Stimulated activated CD8-positive, alpha-beta memory T cell treated with anti-CD3 and anti-CD28 coated beads, Interleukin-4, amount 100 ng/mL, for 1 hour (primary cell): ENCODE measurements at places on chromosomes 6 and 20.

DNA sequence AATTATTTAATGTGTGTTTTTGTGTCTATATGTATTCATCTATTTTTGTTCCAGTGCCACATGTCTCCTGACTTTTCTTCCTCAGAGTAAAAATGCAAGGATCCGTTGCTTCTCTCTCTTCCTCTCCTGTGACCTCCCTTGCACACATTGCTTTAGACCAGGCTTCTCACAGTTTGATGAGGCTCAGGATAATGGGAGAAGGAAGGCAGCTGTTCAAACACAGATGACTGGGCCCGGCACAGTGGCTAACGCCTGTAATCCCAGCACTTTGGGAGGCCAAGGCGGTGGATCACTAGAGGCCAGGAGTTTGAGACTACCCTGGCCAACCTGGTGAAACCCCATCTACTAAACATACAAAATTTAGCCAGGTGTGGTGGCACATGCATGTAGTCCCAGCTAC lies 241.9 kb downstream of the SAMD5 start:
- DNase-seq = no peak

GRCh38 chr6:90399970-90400369 lies 103.3 kb upstream of the BACH2 start:
- no peak for DNase-seq

GRCh38 chr20:61912665-61913422 lies 152.8 kb downstream of the TAF4 start:
- no peak for DNase-seq

- DNase-seq = no peak
These were observed 547.9 kb upstream of the SLC35B3 start for GRCh38 chr6:8983202-8983688.

DNA sequence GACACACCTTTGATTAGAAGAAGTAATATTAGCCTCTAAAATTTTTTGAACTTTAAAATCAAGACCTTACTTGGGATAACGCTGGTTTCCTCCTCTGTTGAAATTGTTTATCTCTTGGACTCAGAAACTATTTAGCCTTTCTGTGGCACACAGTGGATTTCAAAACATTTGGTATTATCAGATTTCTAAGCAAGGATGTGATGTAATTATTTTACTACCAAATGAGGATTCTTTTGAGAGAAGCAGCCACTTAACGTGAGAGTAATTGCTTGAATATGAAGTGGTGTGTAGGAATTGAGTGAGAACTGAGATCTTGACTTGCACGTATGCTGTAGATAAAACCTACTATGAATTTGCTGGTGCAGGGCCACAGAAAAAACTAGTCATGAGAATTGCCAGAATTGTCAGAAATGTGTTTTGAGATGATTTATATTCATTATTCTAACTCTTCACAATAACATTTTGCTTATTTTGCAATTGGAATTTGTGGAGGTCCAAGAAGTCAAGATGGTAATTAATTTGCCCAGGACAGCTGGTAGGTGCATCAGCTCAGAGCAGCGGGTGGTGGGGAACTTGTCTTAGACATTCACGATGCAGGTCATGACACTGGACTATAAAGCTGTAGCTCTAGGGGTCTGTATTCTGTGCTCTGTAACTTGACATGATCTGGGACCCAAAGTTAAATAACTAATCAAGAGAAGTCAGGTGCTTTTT lies 53.4 kb downstream of the AKAP12 start:
- no peak for DNase-seq

DNA sequence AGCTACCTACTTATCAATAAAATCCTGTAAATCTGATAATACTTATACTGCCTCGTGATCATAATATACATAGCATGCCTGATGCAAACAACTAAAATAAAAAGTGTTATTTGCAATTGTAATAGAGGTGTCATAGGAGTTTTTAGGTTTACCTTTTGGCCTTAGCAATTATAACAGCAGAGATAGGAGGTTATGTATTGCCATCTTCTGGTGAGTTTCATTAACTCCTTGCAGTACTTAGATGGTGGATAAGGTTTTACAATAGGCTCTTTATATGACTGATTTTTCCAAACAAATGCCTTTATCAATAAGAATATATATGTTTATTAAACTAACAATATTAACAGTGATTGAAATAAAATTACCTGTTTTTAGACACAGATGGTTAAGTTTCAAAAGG lies 27.8 kb upstream of the MYCT1 start:
- no peak for DNase-seq

- DNase-seq = no peak
These were observed 6.4 kb upstream of the ZBTB46 start for GRCh38 chr20:63837479-63837878.
